Stimulated activated CD8-positive, alpha-beta memory T cell treated with anti-CD3 and anti-CD28 coated beads, Interleukin-7, amount 100 ng/mL, for 1 hour (primary cell): ENCODE measurements at places on chromosomes 13 and 19.

DNA sequence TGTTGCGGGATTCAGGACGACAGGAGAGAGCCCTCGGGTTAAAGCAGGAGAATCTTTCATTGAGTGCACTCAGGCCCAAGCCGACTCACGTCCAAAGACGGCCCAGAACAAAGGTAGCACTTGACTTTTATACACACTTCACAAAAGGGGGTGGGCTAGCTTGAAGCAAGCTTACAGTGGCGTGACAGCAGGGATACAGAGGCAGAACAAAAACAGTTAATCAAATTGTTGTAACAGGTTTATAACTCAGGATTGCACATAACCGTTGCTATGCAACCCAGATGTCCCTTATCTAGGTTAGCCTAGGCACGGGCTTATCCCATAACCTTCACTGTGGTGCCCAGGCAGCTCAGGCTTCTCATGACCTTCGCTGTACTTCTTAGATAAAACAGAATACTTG lies 2.0 kb downstream of the MED25 start:
- no peak for DNase-seq

- no peak for DNase-seq
Measured at GRCh38 chr19:771332-771785, 20.4 kb downstream of the MISP start.

DNA sequence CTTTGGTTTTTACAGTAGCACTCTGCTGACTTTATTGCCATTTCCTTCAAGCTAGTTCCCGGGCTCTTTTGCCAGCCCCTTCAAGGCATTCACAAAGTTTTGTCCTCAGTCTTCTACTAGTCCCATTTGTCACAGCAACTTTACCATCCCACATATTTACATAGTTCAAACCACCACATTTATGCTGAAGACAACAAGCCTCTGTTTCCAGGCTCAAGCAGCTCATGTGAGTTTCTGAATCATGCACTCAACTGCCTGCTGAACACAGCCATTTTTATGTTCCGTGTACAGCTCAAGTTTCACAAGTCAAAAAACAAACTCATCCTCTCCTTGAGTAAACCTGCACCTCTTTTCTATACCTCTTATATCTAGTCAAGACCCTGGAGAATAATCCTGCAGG lies 977.0 kb upstream of the SLC10A2 start:
- no peak for DNase-seq

- DNase-seq, result no peak
Measured at GRCh38 chr13:71278512-71278911, 588.5 kb downstream of the DACH1 start.

DNA sequence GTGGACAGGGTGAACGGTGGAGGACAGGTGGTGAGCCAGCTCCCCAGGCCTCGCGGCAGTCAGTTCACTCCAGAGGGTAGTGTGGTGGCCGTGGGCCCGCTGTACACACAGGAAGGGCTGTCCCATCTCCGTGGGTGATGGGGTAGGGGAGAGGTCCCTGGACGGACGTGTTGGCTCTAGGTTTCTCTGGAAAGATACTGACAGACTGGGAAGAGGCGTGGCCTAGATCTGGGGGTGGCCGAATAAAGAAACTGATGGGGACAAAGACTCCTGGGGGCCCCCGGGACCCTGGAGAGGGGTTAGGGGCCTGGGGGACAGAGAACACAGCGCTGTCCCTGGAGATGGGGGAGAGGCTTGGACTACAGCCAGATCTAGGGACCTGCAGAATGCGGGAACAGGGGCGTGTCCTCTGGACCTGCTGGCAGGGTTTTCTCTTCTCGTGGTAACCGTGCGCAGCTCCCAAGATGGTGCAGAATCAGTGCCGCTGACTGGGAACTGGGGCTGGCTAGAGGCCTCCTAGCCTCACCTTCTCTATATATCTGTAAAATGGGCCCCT lies 4.0 kb upstream of the PRAM1 start:
- no peak for DNase-seq

DNA sequence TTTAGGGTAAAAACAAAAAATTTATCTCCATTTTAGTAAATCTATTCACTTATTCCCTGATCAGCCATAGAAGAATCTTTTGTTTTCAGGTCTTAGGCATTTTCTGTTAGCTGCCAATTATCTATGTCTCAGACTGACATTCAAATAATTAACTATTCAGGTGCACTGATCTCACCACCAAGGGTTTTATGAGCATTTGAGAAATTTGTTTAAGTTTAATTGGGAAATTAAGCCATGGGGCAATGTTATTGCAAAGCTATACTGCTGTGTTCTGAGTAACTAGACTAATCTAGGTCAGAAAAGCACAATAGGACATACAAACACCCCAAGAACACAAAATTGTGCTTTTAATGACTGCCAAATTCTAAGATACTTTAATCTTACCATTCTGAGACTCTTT lies 210.7 kb upstream of the EDNRB start:
- DNase-seq, result no peak

GRCh38 chr13:26026211-26026610 lies 25.6 kb downstream of the SHISA2 start:
- no peak for DNase-seq

- DNase-seq, result no peak
Measured at GRCh38 chr13:40376296-40376849, 290.1 kb downstream of the FOXO1 start.

DNA sequence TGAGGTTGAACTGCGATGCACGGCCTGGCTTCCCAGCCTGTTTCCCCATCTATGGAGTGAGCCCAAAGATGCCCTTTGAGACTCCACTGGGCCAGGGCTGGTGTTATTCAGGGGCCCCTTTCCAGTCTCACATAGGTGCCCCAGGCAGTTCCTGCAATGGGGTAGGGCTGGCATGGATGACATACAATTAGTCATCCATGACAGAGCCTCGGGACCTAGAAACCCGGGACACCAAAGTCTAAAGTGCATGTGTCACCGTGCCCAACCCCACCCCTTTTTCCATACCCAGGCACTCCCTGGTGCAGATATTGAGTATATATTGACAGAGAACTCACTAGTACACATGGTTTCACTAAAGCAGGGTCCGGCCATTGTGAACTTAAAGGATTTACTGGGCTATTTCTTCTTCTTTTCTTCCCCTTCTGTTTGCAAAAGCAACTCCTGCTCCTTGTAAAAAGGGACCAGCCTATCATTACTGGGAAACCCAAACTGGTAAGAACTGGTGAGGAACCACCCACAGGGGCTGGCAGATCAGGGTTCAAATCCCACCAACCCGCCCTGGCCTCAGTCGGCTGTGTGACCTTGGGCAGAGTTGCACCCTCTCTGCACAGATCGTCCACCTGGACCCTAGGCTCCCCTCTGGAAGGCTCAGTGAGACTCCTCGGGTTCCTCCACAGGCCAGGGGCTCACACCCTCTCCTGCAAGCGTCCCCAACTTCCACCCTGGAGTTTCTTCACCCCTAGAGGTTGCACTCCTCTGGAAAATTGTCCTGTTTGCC lies 2.7 kb downstream of the B3GNT3 start:
- no peak for DNase-seq

- DNase-seq, result no peak
Measured at GRCh38 chr13:39561971-39562370, 41.0 kb downstream of the LHFPL6 start.

GRCh38 chr13:27006519-27007161 lies 165.0 kb downstream of the USP12 start:
- no peak for DNase-seq

- no peak for DNase-seq
Measured at GRCh38 chr13:107576430-107576829, 638.9 kb downstream of the LIG4 start.

DNA sequence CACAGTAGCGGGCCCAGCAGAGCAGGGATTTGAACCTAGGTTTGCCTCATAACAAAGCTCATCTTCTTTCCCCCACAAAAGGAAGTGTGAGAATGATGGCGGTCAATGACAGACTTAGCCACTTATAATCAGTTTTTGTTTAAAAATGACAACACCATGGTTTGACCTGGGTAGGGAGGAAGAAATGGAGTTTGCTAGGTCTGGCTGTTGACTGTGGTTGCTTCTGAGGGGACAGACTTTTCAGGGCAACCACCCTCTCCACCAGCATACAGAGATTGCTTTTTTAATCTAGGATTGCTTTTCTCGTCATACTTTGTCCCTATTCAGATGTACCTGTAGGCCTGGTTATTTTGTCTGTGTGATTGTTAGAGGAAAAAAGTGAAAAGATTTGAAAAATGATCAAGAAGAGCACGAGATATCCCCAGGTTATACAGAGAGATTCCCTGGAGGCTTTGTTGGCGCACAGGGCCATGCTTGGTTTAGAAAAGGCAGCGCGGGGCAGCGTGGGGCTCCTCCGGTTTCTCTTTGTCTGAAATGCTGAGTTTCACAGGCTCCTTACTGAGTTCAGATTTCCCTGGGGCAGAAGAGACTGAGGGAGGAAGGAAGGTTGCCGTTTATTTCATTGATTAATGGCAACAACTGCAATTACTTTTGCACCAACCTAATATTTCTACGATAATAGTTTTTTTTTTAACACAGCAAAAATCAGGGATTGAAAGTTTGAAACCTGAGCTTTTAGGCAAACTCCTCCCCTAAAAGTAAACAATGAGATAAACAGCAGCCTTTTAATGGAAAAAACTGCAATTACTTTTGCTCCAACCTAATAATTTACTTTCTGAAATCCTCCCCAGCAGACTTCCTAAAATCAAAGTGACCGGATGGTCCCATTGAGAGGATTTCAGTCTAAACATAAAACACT lies 97.0 kb upstream of the RNF113B start:
- no peak for DNase-seq

DNA sequence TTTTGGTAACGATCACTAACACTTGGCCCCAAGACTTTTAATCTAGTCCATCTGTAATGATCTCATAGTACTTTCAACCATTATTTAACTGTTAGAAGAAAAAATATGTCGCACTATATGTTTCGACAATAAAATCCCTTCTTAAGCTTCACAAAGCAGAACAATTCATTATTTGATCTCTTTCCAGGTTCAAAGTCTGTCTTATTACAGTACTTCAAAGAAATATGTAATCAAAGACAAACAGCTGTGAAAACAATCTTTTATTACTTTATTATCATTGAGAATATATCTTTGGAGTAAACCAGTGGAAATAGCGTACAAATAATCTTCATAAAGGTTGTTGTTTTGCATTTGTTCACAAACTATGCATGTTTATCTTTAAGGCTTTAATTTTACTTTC lies 93.5 kb downstream of the DACH1 start:
- DNase-seq, result no peak
